ENCODE measurements at places on chromosomes 16 and 17.

DNA sequence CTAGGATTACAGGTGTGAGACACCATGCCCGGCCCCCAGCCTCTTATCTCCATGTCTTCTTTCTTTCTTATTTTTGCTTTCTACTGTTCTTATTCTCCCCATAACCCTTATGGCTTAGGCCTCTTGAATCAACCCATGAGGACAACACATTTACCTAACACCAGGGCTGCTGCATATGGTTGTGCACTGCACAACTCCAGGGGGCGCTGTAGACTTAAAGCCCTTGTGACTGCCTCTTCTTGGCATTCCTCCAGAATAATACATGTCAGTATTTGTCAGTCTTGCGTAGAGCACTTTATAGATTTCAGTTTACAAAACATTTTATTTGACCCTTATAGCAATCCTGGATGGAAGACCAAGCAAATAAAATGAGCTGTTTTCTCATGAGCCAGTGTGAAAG lies 225.0 kb upstream of the SALL1 start:
- no peak for DNase-seq

DNA sequence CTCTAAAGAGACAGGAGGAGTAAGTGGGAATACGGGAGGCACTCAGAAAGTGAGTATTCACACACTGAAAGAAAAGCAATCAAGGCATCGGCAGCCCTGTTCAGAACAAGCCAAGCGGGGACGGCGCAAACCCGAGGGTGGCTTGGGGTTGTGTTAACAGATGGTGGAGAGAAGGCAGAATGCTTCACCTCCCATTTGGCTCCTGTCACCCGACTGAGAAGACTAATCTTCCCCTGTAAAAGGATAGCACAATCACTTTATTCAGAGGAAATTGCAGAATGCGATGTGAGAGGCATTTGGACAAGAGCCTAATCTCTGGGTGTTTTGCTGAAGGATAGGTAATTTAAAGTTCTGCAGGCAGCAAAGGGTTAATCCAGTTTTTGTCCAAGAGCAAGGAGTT lies 119.3 kb upstream of the WSCD1 start:
- DNase-seq, result no peak

DNA sequence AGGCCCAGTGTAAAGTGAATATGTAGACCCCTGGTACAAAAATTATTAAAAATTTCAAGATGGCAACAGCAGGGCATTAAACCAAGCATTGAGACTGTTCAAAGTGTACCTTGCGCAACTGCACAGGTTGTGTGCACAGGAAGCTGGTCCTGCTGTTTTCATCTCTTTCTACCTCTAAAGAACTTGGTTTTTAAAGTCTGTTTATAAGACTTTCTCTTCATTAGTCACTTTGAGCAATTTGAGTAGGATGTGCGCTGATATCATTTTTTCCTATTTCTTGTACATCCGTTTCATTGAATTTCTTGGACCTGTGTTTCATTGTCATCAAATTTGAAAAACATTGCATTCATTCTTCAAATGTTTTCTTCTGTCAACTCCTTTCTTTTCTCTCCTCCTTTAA lies 16.8 kb upstream of the PMP22 start:
- no peak for DNase-seq

DNA sequence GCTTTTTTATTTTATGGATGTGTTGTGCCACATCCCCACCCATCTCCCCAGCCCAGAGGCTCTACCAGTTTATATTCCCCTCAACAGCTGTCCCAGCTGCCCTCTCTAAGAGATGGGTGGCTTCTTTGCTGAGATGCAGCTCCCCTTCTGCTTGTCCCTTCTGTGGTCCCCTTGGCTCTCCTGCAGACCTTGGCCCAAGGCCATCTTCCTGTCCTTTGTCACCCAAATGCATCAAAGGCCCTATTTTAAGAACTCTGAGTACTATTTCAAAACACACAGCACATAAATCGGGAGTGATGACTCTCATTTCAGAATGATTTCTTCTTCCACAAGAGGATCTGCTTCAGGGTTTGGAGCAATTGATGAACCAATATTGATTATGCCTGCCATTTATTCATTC lies 85.3 kb downstream of the SPACA3 start:
- DNase-seq, result no peak

DNA sequence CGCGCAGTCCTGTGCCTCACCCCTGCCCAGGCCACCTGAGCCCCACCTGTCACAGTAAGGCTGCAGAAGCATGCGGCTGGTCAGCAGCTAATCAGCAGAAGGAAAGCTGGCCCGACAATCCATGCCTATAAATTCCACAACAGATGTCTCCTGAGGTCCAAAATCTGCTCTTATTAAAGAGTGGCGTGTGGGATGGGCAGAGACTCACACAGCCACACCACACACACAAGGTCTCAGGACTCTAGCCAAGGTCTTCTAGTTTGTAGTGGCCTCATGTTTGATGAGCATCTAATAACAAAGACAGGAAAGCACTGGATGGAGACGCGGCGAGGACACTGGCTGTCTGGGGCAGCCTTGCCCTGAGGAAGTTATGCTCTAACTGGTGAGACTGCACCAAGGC lies 55.9 kb downstream of the ANKRD11 start:
- DNase-seq, result no peak

GRCh38 chr17:71085238-71086033 lies 916.1 kb downstream of the KCNJ2 start:
- peak; percentile 9 for DNase-seq

- DNase-seq, result peak; percentile 32
Observed at GRCh38 chr16:51523400-51523799, 372.3 kb upstream of the SALL1 start.

DNA sequence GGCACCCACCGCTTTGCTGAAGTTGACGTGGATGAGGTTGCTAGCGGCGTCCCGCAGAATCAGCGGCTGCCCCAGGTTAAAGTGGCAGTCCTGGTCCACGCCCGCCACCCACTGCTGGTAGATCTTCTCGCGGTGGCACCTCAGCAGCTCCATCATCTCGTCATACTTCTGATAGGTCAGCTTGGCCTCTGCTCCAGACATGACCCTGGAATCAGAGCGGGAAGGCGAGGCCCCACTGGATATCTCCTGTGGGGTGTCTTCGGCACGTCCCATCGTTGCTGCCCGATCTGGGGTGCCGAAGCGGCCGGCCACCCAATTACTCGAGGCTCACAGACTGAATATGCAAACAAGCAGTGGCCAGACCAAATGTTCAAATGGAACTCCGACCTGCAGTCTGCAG lies 16.5 kb downstream of the DNAH17 start:
- DNase-seq, result no peak
